ENCODE measurements at places on chromosomes 2 and 18.

DNA sequence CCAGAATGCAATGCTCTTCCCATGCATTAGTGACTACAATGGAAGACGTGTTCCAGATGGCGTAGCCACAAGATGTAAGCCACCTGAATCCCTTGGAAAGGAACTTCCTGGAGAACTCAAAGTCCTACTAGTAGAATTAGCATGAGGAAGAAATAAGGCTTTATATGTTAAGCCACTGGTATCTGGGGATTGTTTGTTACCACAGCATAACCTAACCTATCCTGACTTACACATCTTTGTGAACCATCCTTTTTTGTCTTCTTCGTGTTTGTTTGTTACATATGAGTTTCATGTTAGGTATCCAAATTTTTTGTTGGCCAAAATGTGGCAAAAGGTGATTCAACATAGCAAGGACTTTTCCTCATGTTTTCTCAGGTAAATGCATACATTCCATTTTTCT, 188.9 kb downstream of the C1D start:
- DNase-seq: no peak

DNA sequence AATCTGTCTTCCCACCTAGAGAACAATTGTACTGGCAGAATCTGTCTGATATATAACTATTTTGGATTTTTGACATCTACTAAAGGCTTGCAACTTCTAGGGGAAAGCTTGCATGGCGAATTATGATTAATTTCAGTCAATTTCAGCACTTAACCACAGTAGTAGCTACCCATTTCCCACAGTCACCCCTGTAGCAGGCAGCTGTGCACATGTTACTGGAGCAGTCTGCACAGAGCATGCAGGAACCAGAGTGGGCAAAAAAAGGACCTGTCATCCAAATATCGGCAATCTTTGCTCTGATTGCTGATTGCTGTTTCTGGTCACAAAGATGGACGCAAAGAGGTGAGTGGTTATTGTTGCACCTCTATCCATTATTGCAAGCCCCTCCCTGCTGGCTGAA, 473.3 kb downstream of the SPAG16 start:
- DNase-seq: no peak

GRCh38 chr18:61948281-61948741, 55.5 kb upstream of the RNF152 start:
- DNase-seq: no peak

- no peak for DNase-seq
Observed at GRCh38 chr18:67041334-67041733, 437.4 kb upstream of the CDH19 start.

GRCh38 chr2:239927424-239927981, 97.6 kb downstream of the NDUFA10 start:
- DNase-seq: peak; percentile 42

- DNase-seq: no peak
Observed at GRCh38 chr18:29078273-29078672, 901.3 kb upstream of the CDH2 start.

DNA sequence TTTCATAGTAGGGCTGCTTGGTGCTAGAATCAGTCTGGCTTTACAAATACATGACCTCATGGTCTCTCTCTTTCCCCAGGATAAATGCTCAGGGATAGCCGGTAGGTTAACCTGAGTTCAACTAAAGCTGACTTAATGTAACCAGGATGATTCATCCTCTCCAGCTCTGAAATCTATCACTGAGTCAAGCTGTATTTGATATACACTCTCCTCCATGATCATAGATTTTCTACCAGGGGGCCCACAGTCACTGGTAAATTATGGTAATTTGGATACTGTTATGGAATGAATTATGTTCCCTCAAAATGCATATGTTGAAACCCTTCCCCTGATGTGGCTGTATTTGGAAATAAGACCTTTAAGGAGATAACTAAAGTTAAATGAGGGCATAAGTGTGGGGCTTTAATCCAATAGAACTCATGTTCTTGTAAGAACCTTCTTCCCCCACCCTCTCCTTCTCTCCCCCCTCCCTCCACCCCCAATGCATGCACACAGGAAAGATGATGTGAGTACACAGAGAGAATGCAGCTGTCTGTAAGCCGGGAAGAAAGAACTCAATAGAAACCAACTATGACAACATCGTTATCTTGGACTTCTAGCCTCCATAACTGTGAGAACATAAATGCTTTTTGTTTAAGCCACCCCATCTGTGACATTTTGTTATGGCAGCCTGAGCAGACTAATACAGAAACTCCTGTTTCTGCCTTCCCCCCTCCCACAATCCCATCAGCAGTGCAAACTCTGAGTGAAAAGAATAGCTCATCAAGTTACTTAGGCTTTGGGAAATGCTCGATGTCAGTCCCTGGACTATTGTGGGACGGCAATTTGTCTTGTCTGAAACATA, 134.9 kb upstream of the KYNU start:
- no peak for DNase-seq

DNA sequence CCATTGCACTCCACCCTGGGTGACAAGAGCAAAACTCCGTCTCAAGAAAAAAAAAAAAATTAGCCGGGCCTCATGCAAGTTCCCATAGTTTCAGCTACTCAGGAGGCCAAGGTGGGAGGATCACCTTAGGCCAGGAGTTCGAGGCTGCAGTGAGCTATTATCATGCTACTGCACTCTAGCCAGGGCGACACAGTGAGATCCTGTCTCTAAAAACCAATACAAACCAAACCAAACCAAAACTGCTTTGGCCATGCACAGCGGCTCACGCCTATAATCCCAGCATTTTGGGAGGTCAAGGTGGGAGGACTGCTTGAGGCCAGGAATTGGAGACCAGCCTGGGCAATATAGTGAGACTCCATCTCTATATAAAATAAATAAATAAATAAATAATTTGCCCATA, 19.1 kb downstream of the NIFK start:
- no peak for DNase-seq

- no peak for DNase-seq
Observed at GRCh38 chr2:191800874-191801273, 46.0 kb downstream of the CAVIN2 start.

GRCh38 chr2:227864161-227864756, 7.2 kb upstream of the DAW1 start:
- DNase-seq: no peak

DNA sequence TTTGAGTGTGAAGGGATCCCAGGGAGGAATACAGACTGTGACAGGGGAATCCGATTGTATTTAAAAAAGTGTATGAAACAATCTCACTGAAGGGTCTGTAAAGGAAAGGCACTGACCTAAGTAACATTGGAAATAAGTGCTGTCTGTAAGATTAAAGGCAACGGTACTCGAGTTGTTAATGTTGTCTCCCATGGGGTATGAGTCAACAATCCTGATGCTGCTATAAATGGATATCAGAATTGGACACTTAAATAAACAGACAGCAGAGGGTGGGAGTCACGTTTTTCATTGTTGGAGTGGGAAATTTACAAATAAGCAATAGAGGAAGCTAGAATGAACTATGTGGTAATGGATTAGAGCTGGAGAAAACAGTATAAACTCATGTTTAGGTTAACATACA, 452.4 kb upstream of the RGPD4 start:
- DNase-seq: no peak

GRCh38 chr2:145546091-145546490, 1026.2 kb upstream of the ZEB2 start:
- DNase-seq: no peak

GRCh38 chr18:46293742-46294181, 189.6 kb downstream of the HAUS1 start:
- no peak for DNase-seq

- no peak for DNase-seq
Observed at GRCh38 chr18:48868468-48869466, 82.0 kb downstream of the SMAD7 start.

- DNase-seq: no peak
Observed at GRCh38 chr2:200667413-200667812, 81.6 kb downstream of the AOX1 start.

DNA sequence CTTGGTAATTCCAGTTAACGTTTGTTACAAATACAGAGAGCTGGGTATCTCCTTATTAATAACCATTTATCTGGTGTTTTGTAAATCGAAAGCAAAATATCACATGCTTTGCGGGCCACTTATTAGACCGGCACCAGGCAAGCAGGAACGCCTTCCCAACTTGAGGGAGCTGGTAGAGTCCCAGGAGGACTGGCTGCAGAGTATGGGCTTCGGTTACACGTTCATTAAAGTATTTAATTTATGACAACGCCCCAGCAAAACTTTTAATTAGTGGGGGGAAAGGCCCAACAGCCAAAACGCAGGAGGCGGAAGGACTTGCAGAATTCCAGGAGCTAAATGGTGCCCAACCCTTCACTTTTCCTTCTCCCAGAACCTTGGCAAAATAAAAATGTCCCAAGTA, 3.7 kb downstream of the SMAD7 start:
- DNase-seq: no peak

DNA sequence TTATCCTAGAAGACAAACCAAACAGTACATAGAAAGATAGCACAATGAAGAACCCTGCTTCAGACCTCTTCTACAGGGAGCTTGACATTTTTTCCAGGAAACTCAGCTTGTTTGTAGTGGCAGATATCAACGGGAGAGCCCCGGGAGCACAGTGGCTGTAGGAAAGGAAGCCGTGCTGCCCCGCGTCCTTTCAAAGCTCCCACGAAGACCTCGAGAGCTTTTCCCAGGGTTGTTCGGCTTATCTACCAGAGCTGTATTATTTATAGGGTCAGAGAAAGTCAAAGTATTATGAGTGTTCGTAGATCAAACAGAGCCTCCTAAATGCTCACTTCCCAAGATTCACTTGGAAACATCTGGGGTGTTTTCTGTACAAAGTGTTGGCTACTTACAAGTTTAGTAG, 167.1 kb upstream of the COPS8 start:
- no peak for DNase-seq

DNA sequence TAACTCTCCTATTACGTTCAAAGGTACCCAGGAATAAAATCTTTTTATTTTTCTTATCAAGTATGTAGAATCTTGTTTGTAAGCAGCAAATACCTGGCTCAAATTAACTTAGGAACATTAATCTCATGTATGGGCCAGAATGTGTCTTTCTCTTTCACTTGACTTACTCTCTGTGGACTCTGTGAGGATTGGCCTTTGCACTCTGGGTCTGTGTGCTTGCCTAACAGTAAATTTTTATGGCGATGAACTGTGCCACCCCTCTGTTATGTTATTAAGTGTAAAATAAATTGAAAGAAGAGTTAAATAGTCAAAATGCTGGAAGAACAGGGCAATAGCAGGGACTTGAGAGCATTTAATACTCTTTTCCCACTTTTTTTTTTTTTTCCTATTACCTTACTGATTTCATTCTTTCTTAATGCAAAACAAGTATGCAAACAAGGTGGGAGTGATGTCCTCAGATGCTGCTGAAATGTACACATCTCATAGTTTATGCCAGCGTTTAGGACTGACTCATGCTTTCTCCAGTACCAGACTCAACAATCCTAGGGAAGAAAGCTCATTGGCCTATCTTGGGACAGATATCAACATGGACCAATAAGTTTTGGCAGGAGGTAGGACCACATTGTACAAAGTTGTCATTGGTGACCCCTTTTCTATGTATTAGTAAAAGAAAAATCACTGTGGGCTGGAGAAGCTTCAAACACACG, 25.5 kb downstream of the LYPD6 start:
- no peak for DNase-seq

GRCh38 chr18:27749194-27749593, 427.7 kb downstream of the CDH2 start:
- no peak for DNase-seq

All from HS-27A (cell line).